ENCODE measurements at places on chromosomes 3 and 15.

DNA sequence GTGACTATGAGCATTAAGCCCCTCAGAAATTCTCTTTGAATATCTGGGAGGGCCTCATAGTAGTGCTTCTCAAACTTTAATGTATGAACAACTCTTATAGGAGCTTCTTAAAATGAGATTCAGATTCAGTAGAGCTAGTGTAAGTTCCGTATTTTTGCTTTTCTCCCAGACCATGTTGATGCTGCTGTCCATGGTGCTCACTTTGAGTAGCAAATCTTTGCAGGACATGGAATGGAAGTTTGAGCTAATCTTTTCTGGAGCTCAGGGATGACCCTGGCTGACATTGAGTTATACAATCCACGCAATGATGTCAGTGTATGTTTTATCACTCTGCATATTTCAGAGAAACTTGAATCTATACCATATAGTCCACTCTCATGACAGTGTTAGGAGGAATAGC, 134.2 kb downstream of the OTOL1 start:
- DNase-seq: no peak

GRCh38 chr3:178482981-178483380, 53.3 kb upstream of the KCNMB2 start:
- no peak for DNase-seq

- DNase-seq: no peak
Observed at GRCh38 chr15:43285609-43286037, 18.9 kb upstream of the TGM5 start.

GRCh38 chr15:56749982-56750381, 16.7 kb upstream of the ZNF280D start:
- no peak for DNase-seq

Data from C1 segment of cervical spinal cord (tissue), 14 donors.